ENCODE measurements at places on chromosomes 3 and 15.

GRCh38 chr3:161875483-161875882 lies 378.9 kb downstream of the OTOL1 start:
- no peak for DNase-seq

DNA sequence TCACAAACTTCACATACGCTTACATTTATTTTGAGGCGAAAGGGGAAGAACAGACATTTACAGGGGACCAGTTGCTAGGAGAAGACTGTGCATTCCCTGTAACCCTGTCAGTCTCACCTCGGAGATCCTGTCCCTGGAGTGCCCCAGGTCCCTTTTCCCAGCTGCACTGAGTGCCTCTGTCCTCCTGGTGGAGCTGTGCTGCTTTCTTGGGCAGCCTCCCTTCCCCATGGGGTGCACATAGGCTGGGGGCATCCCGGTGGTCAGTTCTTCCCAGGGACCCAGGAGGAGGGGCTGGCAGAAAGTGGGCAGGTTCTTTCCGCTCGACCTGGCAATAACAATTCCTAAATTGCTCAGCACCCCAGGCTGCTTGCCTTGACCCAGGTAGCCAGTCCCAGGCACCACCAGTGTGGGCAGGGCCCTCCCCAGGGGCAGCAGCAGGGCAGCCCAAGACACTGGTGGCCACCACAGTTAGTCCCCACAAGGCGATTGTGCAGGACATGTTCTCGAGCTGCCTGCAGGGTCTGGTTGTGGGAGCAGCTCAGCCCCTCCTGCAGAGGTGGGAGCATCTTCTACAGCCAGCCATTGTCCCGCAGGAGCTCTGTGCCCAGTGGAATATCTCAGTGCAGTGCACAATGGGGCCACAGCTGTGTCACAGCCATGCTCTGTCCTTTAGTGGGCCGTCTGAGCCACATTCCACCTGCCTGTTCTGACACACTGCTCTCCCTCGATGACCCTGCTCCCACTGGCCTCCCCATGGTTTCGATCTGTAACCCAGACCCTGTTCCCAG lies 36.3 kb downstream of the APBA2 start:
- DNase-seq, result no peak

DNA sequence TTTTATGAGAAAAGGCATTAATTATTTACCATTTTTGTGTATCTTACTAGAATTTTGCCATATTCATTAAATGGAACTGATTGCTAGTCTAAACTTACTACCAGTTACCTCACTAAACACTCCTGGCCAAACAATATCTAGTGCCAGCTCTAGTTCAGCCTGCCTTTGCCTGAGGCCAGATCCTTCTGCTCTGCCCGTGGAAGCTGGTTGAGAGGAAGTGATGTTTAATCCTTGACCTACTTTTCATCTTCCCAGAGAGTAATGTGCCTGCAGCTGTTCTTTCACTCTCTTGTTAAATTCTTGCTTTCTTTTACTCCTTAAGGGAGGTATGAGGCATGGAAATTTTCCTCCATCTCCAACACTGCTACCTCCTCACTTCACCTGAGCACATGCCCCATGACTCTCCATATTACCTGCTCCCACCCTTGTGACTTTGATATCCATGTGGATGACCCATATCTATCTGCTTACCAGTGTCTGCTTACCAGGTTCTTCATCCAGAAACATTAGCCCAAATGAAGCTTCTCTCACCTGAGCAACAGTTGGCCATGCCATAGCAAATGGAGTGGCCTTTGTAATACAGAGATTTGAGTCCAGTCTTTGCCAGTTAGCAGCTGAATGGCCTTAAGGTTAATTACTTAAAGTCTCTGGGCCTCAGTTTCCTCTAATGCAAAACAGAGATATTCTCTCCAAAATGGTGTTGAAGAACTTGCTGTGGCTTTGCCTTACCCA lies 53.4 kb downstream of the UBE2E1 start:
- no peak for DNase-seq

- no peak for DNase-seq
Observed at GRCh38 chr3:152272771-152273242, 4.1 kb downstream of the MBNL1 start.

DNA sequence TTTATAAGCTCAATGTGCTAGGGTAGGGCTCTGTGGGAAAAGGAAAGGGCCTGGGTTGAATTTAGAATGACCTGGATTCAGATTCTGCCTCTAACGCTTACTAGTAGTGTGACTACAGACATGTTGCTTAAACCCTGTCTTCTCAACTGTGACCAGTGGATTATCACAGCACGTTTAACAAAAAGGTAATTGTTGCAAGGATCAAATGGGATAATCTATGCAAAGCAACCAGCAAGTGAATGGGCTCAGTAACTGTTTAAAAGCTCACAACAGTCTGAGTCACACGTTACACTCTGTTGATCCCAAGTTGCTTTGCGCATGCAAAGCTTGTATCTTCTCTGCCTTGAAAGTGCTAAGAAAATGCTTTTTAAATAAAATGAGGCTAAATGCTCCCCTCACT lies 236.5 kb downstream of the IL20RB start:
- no peak for DNase-seq

- DNase-seq, result no peak
Observed at GRCh38 chr15:72503147-72503546, 29.0 kb downstream of the ARIH1 start.

All from activated naive CD8-positive, alpha-beta T cell treated with anti-CD3 and anti-CD28 coated beads, Interleukin-2, amount 50 U/mL, for 16 hours (primary cell).